Stimulated activated CD8-positive, alpha-beta memory T cell treated with anti-CD3 and anti-CD28 coated beads, Interleukin-4, amount 100 ng/mL, for 1 hour (primary cell): ENCODE measurements at places on chromosomes 6 and 20.

DNA sequence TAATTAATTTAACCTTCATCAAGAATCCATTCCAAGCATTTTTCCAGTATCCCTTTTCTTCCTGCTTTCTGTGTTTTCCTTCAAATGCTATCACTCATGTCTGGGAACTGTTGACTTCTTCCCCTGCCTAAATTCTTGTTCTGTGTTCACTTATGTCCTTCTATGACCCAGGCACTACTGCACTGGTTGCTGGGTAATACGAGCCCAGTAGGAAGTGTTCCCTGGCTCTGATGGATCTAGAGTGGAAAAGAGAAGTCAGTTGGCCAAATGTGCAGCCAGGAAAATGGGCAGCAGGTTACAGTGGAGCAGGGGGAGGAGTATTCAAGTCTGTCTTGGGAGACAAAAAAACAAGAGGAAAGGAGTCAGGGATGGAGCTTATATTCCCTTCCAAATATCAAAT is 7.1 kb downstream of the OVOL2 start:
- DNase-seq = no peak

DNA sequence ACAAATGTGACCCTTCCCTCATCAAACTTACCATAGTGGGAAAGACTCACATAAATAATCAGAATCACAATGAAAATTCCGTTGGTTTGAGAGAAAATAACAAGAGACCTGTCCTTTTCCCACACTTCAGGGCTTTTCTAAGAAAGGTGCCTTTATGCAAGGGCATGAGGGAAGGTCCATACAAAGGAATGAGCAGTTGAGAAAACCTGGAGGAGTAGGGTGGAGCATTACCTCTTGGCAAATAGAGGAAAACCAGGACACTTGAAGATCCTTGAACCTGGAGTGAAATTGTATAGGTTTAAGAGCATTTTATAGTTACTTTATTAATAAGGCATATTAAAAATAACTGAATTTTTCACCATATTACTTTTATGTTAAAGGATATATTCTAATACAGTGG is 54.3 kb downstream of the UBR2 start:
- DNase-seq = no peak

- DNase-seq = no peak
Measured at GRCh38 chr6:124494956-124495664, 467.1 kb upstream of the RNF217 start.

- DNase-seq = no peak
Measured at GRCh38 chr20:34127792-34128191, 15.7 kb upstream of the EIF2S2 start.

DNA sequence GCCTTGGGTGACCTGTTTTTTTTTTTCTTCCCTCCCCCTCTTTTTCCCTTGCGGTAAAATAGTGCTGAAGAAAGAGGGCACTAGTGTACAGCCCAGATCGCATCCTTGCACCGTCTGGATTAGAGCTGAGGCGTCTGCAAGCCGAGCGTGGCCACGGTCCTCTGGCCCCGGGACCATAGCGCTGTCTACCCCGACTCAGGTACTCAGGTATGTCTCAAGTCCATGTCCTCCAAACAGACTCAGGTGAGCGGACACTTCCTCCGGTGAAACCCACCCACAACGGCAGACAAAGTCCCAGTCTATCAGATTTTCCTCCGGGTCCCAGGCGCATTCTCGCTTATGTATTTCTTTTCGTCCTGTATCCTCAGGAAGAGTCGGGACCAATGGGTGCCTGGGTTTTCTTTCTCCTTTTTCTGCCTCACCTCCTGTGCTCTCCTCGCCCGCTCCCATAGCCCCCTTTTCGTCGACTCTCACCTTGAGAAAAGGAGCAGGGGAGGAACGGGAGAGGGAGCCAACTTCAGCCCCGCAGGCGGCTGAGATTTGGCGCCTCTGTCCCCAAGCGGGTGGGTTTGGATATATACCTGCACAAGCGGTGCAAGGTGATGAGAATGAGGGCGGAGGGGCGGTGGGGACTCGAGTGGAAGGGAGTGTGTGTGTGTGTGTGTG is 1.1 kb upstream of the GRM1 start:
- no peak for DNase-seq

DNA sequence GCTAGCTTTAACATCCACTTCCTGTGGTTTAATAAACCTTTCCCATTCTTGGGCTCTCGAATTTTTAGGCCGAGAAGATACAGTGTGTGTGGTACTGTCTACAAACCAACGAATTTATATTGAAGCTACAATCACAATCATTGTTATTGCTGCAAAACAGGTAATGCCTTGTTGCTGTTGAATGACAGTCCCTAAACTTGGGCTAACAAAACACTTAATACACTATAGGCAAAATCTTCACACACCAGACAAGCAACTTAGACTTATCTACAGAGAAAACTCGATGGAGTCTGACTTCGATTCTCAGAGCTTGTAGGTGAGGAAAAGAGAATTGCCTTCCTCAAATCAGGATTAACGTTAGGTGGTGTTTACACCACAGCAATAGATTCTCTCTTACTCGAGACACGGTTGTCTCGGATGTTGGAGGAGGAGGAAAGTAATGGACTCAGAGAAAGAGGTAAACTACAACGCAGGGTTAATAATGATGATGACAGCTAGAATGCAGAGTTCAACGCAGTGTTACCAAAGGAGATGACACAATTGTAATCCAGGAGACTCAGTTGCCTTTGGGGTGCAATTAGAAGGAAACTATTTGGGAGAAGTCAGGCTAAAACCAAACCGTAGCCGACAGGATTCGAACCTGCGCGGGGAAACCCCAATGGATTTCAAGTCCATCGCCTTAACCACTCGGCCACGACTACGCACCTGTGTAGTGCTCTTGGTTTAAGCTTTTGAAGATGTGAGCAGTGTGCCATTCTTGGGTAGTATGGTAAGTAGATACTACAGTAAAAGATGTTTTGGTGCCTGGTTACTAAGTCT is 32.5 kb upstream of the ZNF184 start:
- no peak for DNase-seq

GRCh38 chr6:37027036-37027720 is 21.7 kb downstream of the FGD2 start:
- DNase-seq = no peak

DNA sequence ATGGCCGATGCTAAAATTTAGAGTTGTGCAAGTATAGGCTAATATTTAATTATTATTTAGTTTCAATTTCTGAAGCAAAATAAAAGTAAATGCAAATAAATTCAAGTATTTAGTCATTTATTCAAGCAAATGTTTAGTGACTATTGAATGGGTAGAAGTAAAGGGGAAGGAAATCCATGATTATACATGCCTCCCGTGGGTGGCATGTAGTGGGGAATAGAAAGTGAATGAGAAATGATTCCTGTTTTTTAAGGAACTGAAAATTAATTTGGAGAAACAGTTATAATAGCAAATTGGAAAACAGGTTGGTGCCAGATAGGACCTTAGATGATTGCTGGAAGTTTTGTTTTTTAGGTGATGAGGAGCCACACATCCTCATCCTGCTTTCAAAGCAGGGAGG is 35.4 kb downstream of the FAM229B start:
- DNase-seq = no peak

- no peak for DNase-seq
Measured at GRCh38 chr6:9334979-9335378, 899.6 kb upstream of the SLC35B3 start.

- no peak for DNase-seq
Measured at GRCh38 chr6:124676033-124676432, 286.2 kb upstream of the RNF217 start.

GRCh38 chr6:121770943-121771342 is 335.5 kb downstream of the GJA1 start:
- no peak for DNase-seq

- DNase-seq = no peak
Measured at GRCh38 chr6:36139991-36140710, 9.8 kb downstream of the MAPK13 start.

GRCh38 chr6:20162515-20162914 is 49.8 kb downstream of the MBOAT1 start:
- DNase-seq = no peak

- DNase-seq = no peak
Measured at GRCh38 chr20:36183155-36183944, 28.8 kb downstream of the EPB41L1 start.

DNA sequence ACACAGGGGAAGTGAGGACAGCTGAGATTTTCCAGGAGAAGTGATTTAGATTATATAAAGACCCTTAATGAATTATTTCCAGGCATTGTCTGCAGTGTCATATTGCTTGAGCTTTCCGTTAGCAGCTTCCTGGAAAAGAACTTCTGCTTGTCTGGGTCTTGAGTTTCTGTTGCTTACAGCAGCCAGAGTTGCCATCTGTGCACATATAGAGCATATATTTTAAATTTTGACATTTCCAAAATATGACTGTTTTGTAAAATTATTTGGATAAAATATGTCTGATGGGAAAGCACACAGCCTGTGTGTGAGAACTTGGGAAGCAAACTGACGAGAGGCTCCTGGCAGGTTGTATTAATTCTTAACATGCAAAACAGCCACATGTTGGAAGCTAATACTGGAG is 21.0 kb upstream of the NKX2-2 start:
- no peak for DNase-seq

DNA sequence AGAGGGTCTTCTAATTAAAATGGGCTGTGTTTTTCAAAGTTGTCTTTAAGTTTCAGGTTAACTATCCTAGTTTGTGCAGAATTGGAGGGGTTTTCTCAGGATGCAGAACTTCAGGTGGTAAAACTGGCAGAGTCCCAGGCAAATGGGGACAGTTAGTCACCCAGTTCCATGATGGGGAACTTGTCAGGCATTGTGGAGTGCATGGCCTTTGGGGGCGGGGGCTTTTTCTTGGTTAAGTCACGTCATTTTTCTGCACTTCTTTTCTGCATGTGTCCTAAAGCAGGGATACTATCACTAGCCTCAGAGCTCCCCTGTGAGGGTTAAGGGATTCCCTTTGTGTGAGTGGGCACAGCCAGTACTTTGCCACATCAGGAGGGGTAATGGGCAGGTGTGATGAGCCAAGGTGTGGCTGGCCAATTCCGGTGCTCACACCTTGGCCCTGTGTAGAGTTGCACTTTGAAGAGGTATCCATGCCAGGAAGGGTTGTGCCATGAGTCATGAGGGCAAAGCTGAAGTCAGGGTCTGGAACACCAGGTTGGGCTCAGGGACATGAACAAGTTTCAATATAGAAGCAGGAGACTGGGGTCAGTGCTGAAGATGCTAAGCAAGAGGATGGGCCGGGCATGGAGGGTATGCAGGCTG is 126.0 kb upstream of the RREB1 start:
- DNase-seq = no peak

DNA sequence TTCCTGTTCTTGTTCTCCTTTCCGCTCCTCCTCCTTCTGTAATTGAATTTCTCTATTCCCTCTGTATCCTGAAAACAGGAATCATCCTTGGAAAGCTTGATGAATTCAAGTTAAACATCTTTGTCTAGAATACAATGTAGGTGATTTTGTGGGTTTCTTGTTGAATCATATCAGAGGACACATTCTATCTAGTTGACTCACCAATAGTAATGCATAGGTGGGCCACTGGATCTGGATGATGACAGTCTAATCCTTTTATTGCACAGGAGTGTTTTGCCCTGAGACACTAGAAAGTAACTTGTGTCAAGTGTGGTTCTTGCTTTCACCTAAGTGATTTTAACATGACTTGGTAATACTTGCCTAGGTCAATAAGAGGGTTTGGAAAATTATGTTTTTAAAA is 164.3 kb downstream of the RFPL4B start:
- no peak for DNase-seq

DNA sequence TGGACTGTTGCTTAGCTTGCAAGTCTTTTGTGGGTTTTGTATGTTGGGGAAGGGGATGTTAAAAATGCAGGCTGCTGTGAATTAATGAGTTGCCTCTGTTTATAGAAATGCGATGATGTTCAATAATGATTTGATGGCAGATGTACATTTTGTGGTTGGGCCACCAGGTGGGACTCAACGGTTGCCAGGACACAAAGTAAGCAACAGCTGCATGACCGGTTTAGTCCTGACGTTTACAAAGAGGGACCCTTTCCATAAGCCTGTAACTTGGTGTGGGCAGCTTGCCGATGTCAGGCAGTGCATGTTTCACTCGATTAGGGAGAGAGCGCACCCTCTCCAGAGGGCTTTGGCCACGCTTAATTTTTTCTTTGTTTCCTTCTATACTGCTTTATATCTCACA is 1.3 kb downstream of the BTBD3 start:
- no peak for DNase-seq

DNA sequence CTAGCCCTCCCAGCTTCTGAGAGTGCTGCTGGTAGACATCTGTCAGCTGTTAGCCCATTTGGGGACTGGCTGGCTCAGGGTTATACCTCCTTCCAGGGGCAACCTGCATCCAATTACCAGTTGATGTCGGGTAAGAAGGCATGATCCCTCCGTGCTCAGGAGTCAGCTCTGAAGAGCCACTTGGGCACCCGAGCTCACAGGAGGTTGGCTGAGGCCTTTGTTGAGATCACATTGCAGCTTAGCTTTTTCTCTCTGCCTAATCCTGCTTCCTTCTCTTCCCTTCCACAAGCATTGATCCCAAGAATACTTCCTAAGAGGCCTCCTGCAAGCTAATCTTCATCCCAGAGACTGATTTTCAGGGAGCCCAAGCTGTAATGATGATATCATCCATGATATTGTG is 35.5 kb downstream of the SCP2D1 start:
- no peak for DNase-seq

DNA sequence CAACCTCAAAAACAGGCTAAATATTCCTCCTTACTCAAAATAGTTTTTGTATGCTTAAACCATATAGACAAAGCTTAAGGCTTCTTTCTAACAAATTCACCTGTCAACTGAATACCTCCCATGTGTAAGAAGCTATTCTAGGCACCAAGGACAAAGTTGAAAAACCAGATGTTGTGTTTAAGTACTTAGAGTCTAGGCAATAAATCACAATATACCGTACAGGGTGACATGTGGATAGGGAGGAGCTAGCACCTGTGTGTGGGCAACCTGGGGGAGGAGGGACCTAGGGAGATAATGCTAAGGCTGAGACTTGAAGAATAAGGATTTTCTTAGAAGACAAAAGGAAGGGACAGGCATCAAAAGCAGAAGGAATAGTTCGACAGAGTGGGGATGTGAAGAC is 123.5 kb downstream of the LMBRD1 start:
- no peak for DNase-seq

DNA sequence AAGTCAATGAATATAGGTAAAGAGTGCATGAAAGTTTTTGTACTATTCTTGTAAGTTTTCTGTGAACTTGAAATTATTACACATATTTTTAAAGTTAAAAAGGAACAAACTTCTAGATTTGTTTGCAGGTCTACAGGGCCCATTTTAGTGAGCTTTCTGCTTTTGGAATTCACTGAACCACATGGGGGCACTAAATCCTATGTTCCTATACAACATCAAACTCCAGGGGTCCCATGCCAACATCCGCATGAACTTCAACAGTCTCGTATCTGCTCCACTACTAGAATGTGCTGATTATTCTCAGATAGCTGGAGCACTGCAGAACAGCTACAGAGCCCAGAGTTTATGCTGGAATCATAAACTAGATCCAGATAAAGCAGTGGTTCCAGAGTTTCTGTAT is 347.9 kb upstream of the SPTLC3 start:
- no peak for DNase-seq

- DNase-seq = no peak
Measured at GRCh38 chr6:96943555-96944215, 19.2 kb downstream of the KLHL32 start.

DNA sequence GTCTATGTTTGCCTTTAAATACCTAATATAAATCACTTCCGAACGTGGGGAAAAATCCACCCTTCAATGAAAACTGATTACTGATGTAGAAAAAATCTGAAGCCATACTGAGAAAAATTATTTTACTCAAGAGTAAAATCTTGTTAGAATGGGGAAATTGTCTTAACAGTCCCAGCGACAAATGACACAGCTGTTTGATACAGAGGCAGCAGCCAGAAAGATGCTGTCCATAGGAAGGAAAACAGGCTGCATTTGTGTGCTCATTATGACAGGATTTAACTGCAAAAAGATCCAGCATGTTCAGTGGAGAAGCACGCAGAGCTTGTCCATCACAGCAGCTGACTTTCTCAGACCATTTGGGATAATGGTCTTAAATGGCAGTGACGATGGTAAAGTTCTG is 443.0 kb downstream of the TFAP2B start:
- DNase-seq = no peak
